Heart left ventricle (tissue), 16 donors: ENCODE measurements at places on chromosomes 13 and 19. TPM values are rescaled to one million over a fixed set of nuclear protein-coding genes. Genes with fewer than 3 reads are reported as not detected.

The CNFN gene
- not detected for total RNA-seq

The CFAP97D2 gene
- not detected for total RNA-seq

The ZNF776 gene
- total RNA-seq, result 9.3 TPM

The MBD3L3 gene
- not detected for total RNA-seq

The RCBTB1 gene
- total RNA-seq, result 17.2 TPM

The RDH8 gene
- total RNA-seq, result not detected

The CLEC4G gene
- total RNA-seq, result 0.84 TPM

DNA sequence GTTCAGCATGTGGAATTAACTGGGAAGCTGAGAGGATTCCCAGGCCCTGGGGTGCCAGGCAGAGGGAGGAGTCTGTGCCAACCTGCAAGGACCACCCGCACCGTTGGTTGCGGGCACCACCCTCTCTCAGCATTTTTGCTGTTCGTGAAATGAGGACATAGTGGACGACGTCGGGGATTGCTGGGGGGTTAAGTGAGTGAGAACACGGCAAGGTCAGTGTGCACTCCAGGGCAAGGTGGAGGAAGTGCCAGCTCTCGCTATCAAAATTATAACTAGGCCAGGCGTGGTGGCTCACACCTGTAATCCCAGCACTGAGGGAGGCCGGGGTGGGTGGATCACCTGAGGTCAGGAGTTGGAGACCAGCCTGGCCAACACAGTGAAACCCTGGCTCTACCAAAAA lies 2.2 kb downstream of the FXYD3 start:
- no peaks in the 10 kb centered on the region for H3K36me3 ChIP-seq
- peaks cover 11% of the 10 kb centered on the region for H3K4me1 ChIP-seq
- no peaks in the 10 kb centered on the region for H3K27me3 ChIP-seq
- H3K27ac ChIP-seq, result no peak overlapping the region

DNA sequence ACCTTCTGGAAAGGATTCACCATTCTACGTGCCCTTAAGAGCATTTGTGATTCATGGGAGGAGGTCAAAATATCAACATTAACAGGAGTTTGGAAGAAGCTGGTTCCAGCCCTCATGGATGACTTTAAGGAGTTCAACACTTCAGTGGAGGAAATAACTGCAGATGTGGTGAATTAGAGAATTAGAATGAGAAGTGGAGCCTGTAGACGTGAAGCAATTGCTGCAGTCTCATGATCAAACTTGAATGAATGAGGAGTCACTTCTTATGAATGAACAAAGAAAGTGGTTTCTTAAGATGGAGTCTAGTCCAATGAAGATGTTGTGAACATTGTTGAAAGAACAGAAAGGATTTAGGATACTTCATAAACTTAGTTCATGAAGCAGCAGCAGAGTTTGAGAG lies 129.1 kb downstream of the TNFRSF19 start:
- H3K27ac ChIP-seq, result no peak overlapping the region
- peaks cover 26% of the 10 kb centered on the region for H3K4me1 ChIP-seq
- H3K36me3 ChIP-seq, result no peaks in the 10 kb centered on the region
- no peak for DNase-seq

DNA sequence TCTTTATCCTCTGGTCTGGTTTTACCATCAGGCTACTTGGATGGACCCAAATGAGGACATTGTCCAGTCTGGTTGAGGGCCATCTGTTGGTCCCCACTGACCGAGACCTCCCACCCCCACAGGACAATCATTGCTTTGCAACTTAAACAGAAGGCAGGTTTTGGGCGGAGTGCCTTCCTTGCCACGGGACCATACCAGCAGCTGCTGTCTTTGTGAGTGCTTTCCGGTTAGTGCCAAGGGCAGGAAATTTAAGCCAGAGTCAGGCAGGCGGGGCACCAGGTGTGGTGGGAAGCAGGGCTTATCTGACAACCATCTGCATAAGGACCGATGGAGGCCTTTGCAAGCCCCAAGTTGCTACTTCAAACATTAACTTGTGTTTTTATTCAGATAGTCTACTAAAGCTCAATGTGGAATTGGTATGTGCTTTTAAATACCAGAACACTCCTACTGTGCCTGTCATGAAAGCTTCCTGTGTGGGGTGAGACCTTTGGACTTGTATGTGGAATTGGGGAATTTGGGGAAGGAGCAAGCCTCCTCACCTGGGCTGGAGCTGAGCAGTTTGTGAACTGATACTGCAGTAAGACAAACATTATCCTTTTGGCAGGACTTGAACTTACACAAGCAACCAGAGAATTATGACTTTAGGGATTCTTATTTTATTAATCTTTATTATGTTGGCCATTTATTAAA lies 39.3 kb upstream of the UBE2L5 start:
- H3K4me3 ChIP-seq, result no peak overlapping the region
- no peak overlapping the region for H3K27ac ChIP-seq
- H3K27me3 ChIP-seq, result no peaks in the 10 kb centered on the region
- no peak for DNase-seq
- H3K4me1 ChIP-seq, result peaks cover 6% of the 10 kb centered on the region
- H3K36me3 ChIP-seq, result no peaks in the 10 kb centered on the region
